ENCODE measurements at places on chromosomes 16 and 17.

GRCh38 chr16:50268352-50268751 is 2.0 kb downstream of the ADCY7 start:
- no peak for DNase-seq

GRCh38 chr16:8346294-8346693 is 244.0 kb downstream of the TMEM114 start:
- DNase-seq: no peak

DNA sequence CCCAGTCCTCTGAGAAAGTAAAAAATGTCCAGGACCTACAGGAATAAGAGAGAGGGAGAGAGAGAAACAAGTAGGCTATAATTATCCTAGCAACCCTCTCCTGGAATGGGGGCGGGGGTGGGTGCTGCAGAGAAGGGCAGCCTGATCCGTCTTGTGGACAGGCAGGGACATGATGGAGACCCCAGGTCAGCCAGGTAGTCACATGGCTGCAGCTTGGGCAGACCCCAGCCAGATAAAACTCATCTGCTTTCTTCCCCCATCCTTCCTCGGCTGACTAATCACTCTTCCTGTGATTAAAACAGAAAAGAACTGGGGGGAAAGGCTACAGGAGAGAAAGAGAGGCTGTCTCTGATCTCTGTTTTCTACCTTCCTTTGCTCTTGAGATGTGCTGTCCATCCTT is 32.6 kb downstream of the COPZ2 start:
- DNase-seq: no peak

GRCh38 chr16:65102326-65102725 is 19.5 kb downstream of the CDH11 start:
- no peak for DNase-seq

- no peak for DNase-seq
Observed at GRCh38 chr17:50708050-50709000, 611 bp upstream of the ANKRD40 start.

DNA sequence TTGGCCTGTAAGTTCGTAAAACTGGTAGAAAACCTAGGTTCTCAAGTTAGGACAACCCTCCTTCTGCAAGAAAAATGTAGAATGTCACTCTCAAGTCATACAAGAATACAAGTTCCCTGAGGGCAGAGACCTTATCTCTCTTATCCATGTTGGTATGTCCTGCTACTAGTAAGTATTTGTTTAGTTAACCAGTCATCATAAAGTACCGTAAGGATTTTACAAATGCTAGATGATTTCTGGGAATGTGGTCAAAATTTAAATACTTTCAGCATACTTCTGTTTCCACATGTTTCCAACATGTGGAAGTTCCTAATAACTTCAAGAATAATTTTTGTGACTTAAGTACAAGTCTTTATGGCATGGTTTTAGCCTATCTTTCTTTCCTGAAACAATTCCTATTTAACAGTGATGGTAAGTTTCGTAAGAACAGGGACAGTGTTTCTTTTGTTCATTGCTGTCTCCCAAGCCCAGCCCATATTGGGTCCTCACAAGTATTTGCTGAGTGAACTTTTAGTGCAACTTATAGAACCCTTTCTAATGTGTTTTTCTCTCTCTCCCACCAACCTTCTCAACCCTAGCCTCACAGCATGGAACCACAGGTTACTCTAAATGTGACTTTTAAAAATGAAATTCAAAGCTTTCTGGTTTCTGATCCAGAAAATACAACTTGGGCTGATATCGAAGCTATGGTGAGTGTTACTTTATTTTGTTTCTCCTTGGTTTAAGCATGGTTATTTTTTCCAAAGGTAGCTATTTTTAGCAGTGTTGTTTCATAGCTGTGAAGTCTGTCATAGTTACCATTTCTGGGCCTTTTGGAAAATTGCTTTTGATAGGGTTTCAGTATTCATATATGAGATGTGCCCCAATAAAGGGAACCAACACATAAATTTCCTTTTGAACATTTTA is 4.5 kb downstream of the NBR1 start:
- DNase-seq: no peak

DNA sequence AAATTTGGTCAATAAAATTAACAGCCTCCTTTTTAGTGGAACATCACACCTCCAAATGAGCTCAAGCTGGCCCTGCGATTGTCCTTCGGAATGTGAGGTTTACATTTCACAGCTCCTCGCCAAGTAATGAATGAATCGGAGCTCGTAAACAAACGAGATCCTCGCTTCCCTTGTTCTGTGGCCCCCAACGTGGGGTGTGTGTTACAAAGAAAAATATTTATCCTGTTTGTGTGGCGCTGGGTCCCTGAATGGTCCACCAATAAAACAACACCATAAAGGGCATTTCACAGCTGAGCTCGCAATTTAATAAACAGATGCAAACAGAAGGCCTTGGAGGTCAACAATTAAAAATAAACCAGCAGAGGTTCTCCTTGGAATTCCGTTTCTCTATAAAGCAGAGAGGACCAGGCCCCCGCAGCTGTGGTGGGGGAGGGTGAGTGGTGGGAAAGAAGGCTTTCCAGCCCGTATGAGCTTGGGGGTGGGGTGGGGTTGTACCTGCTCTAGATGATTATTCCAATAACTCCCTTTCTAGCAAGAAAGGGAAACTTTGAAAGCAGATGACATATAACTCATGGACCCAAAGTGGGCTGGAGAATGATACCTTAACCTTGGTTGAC is 393.9 kb upstream of the SALL1 start:
- DNase-seq: no peak

GRCh38 chr16:11099672-11100205 is 155.4 kb downstream of the CLEC16A start:
- DNase-seq: no peak
